NCI-H226 (cell line): ENCODE measurements at places on chromosomes 4 and X.
A peak's percentile ranks its signal among the peaks of the same experiment; 100 is the strongest.

- DNase-seq, result no peak
Observed at GRCh38 chr4:110959041-110959643, 336.3 kb upstream of the PITX2 start.

GRCh38 chr4:116122124-116122523, 963.3 kb downstream of the TRAM1L1 start:
- DNase-seq, result peak; percentile 42

GRCh38 chrX:135977611-135978010, 3.8 kb upstream of the MMGT1 start:
- no peak for DNase-seq

GRCh38 chrX:1545776-1546408, 8.9 kb upstream of the P2RY8 start:
- DNase-seq, result no peak

- DNase-seq, result no peak
Observed at GRCh38 chrX:24392709-24393108, 32.3 kb downstream of the SUPT20HL1 start.

DNA sequence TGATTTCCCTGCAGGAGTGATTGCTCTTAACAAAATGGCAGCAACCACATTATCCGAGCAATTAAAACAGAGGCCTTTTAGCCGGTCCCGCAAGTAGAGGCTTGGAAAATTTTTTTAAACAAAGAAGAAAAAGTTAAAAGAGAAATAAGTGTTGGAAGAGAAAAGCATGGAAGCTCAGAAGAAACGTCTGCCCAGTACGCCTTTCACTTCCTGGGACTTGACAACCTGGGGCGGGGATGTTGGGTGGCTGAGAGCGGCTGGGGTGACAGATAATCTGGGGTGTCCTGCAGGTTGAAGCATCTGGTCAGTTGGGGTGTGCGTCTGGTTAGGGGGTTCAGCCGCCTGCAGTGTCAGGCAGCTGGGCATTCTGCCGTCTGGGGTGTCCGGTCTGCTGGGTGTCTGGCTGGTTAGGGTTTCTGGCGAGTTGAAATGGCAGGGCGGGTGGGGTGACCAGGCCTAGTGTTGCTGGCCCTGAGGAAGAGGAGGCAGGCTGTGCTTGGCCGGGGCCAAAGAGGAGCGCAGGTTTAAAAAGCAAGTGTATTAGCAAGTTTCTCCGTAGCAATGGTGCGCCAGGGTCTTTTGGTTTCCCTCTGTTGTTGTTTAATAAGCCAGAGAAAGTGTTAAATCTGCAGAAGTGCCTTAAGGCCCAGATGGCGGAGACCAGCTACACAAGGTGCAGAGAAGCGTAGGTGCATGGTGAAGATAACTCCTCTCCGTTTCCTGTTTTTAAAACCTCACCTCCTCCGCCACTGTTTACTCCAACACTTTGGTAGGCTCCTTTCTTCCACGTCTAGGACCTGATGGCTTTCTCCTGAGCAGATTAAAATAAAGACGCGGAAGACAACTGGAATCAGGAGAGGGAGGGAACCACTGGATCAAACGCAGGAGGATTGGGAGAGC, 5.6 kb downstream of the HAND2 start:
- no peak for DNase-seq

- peak; percentile 65 for DNase-seq
Observed at GRCh38 chr4:62640296-62640695, 1440.2 kb downstream of the ADGRL3 start.

DNA sequence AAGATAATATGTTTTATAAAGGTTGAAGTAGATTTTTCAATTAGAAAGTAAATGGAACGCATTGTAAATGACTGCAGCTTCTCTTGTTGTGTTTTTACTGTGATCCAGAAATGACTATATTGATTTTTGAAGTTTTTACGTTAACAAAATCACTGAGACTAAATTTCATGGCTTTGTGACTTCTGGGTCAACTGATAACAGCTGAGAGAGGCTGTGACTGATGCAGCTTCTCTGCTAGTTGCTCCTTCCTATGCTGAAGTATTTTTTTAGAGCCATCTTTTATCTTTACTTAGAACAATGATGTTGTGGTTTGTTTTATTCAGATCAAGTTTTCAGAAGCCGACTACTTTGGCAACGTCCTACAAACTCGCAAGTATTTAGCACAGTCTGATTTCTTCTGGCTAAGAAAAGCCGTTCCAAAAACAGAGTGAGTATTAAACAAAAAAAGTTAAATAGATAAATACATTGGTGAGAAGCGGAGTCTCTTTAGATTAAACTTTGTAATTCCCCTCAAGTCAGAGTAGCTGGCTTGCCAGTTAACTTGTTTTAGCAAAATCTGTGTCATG, 94.7 kb upstream of the CBLL2 start:
- DNase-seq, result no peak

GRCh38 chr4:141849778-141850177, 213.4 kb downstream of the IL15 start:
- no peak for DNase-seq

DNA sequence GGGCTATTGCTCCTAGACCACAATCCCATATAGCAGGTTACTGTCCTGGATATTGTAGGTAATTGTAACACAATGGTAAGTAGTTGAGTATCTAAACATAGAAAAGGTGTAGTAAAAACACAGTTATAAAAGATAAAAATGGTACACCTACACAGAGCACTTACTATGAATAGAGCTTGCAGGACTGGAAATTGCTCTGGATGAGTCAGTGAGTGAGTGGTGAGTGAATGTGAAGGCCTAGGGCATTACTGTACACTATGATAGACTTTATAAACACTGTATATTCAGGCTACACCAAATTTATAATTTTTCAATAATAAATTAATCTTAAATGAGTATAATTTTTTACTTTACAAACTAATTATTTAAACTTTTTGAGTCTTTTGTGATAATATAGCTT, 425.7 kb downstream of the PABPC4L start:
- DNase-seq, result peak; percentile 46

DNA sequence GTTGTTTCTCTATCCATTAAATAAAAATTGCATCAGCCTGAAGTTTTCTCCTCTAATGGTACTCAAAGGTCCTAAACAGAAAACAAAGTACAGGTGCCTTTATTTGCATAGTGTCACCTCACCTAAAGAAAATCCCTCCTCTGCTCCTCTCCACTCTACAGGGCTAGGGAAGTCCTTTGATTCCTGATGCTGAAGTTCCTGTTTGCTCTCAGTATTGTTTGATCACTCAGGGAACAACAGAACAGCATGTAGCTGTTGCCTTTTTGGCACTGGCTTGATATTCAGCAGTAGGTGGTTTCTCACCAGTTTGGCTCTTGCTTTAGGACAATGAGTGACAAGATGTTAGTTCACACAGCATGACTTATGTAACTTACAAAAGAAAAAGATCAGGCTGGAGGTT, 156.2 kb upstream of the SLC7A11 start:
- DNase-seq, result no peak

DNA sequence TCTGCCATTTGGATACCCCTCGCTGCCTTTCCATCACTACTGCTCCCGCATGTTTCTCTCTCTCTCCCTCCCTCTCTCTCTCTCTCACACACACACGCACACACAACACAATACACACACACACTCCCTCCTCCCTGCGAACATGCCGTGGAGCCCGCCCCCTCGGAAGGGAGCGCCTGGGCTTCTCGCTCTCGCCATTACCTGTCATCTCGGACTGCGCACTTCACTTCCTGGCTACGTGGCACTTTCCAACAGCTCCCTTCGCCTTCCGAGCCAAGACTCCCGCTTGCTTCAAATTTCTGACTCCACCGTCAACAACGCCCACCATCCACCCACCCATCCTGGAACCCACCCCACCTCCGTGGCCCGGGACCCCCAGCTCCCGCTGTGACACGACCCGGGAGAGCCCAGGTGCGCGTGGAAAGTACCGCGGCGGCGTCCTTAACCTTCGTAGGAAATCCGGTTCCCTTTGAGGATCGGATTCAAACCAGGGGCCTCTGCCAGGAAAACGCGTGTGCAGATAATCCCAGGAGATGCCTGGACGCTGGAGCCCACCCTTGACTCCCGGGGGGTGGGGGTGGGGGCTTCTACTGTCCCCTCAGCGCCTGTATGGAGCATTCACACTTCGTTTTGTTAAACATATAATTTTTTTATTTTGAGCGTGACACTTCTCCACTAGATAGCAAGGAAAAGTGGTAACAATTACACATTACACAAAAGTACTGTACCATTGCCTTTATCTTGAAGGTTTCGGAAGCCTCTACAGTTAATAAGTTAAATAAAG, 12.5 kb downstream of the ARX start:
- DNase-seq, result no peak

DNA sequence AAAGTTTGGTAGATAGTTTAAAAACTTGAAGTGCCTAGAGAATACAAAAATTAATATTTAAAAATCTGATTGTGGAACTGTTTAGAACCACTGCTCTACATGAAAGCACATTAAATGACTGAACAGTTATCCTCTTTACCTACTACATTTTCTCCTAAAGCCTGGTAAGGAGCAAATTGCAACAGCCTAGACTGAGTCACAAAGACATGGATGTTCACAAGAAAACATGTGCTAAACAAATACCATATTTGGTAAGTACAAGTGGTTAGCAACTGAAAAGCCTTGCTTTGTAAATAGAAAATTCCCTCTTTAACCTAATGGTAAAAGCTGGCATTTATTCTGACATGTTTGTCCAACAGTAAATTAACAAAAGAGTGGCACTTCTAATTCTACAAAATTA, 203.1 kb downstream of the FBXO8 start:
- DNase-seq, result no peak

GRCh38 chr4:134999169-134999568, 797.6 kb upstream of the PABPC4L start:
- no peak for DNase-seq

GRCh38 chr4:13888112-13888511, 260.6 kb upstream of the BOD1L1 start:
- DNase-seq, result peak; percentile 64

- DNase-seq, result no peak
Observed at GRCh38 chr4:55499495-55499894, 47.2 kb downstream of the CLOCK start.

DNA sequence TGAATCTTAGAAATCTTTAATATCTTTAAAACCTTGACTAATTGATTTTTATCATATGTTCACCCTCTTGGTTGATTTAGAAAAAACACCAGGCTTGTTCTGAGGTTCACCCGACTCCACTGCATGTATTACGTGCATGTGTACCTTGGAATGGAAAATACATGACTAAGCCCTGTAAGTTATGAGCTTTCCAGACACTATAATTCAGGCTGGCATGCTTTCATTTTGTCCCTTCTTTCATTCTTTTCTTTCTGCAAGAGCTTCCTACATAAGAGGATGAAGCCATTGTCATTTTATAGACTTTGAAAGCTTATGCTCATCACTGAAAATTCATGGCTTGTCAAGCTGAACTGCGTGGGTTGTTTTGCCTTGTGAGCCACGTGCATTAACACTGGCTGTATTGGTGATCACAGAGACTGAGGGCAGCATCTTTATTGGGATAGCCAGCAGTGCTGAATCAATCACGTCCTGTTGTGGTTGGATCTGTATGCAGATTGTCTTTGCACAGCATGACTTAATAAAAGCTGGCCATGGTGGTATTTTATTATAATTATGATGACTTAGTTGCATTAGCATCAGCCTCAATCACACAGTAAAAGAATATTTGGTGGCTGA, 141.9 kb downstream of the SLIT2 start:
- no peak for DNase-seq

DNA sequence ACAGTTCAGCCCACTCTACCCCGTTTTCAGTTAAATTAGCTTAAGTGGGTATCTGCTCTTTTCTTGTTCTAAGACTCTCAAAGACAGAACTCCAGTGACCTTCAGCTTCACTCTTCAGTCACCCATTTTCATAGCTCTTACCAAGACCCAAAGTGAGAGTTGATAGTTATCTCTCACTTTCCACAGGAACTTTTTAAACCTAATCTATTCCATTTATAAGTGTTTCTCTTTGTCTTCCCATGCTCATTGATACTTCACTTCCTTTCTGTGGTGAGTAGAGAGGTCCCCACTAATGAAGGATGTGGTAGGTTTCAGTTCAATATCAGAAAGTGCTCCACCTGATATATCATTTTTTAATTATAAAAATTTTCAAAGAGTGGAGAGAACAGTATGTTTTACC, 33.4 kb downstream of the COX18 start:
- DNase-seq, result no peak

DNA sequence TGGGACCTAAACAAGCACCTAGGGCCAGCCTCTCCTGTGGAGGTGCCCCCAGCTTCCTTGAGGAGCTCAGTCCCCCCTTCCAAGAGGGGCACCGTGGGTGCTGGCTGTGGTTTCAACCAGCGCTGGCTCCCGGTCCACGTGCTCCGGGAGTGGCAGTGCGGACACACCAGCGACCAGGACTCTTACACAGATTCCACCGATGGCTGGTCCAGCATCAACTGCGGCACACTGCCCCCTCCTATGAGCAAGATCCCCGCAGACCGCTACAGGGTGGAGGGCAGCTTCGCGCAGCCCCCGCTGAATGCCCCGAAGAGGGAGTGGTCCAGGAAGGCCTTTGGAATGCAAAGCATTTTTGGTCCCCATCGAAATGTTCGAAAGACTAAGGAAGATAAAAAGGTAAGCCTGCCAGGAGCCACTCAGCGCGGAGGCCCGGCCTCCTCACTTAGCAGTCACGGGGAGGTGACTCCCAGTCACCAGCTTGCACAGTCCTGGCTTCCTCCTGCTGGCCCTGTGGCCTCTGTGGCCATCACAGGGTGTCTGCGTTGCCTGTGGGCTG, 24.9 kb downstream of the RGS12 start:
- no peak for DNase-seq

GRCh38 chr4:173807347-173807746, 277.3 kb upstream of the HAND2 start:
- DNase-seq, result no peak

DNA sequence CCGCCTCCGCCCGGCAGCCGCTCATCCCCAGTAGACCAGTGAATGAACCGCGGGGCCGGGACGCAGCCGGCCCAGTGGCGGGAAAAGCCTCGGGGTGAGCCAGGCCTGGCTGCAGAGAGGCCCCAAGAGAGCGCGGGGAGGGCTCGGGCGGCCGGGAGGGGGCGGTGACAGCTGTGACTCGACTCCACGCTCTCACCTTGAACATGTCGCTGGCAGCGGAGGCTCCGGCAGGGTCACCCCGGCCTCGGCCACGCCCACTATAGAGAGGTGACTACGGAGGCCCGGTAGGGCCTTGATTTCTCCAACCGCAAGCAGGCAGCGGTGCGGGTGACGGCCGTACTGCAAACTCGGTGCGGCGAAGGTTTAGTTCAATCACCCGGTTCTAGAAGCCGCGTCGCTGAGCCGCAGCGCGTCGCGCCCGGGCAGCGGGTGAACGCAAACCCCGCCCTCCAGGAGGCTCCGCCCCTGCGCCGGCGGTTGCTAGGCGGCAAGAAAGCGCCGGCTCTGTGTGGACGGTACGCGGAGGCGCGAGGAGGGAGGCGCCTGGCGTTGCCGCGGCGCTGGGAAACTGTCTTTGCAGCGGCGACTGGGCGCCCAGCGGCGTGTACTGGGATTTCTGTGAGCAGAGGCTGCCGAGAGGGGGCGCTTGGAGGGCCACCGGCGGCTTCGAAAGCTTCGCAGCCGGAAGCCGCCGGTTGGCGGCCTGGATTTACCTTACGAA, at the start of the genes APOO and CXorf58:
Gene APOO, minus strand, starts transcription at position 441 of the 721 bp plus-strand sequence. Its CDS starts 236 bp downstream, at position 205.
Gene CXorf58, plus strand, starts transcription at position 509 of the 721 bp plus-strand sequence. CDS start 2,297 bp downstream, outside the sequence.
- peak; percentile 81 for DNase-seq

DNA sequence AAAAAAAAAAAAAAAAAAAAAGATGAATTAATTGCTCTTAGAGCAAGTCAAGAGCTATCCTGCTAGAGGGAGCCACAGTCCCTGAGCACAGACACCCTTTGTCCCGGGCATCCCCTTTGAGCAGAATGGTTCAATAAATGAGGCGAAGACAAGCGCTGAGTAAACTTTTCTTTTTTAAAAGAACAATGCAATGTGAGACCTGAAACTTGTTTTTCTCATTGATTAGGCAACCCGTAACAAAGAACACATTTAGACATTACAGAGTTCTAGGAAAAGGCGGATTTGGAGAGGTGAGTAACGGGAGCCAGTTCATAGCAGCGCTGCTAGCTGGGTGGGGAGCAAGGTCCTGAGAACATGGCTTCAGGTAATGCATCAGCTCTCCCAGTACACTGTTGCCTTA, 46.1 kb downstream of the GRK4 start:
- no peak for DNase-seq
